ENCODE measurements at places on chromosomes 3 and 15.

DNA sequence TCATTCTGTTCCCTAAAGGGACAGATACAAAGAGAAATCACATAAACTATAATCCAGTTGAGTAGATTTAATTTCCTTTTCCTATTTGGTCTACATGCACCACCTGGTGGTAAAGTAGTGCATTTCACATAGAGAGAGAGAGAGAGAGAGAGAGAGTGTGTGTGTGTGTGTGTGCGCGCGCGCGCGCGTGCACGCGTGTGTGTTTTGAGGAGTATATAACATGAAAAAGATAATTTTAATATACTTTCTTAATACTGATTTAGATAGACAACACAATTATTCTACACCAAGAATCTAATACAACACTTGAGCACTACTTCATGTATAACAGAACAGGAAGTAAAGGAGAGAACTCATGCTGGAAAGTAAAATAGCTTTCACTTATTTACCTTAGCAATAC lies 1.1 kb upstream of the FGF7 start:
- DNase-seq = peak; percentile 79

DNA sequence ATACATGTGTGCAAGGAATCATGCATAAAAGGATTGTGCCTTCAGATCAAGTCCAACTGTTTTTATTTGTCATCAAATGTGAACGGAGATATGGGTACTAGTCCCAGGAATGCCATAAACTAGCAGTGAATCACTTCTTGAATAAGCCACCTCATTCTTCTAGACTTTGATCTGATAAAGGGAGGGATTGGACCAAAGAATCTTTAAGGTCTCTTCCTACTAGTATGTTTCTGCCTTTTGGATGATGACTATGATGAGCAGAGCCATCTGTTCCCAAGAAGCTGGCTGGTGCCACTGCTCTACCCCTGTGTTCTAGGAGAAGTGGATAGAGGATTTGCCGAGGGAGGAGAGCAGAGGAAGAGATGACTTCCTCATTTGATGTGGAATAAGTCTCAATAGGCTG lies 28.8 kb upstream of the UACA start:
- no peak for DNase-seq

- peak; percentile 60 for DNase-seq
Measured at GRCh38 chr3:110419096-110419495, 652.5 kb upstream of the NECTIN3 start.

- DNase-seq = no peak
Measured at GRCh38 chr15:38530113-38530512, 34.5 kb downstream of the RASGRP1 start.

- DNase-seq = no peak
Measured at GRCh38 chr3:36763850-36764703, at the start of gene DCLK3. TSS of gene DCLK3 (minus strand) at chr3:36764553. CDS start at chr3:36764263, 290 bp downstream.

- no peak for DNase-seq
Measured at GRCh38 chr3:131778526-131778925, 256.3 kb downstream of the CPNE4 start.

DNA sequence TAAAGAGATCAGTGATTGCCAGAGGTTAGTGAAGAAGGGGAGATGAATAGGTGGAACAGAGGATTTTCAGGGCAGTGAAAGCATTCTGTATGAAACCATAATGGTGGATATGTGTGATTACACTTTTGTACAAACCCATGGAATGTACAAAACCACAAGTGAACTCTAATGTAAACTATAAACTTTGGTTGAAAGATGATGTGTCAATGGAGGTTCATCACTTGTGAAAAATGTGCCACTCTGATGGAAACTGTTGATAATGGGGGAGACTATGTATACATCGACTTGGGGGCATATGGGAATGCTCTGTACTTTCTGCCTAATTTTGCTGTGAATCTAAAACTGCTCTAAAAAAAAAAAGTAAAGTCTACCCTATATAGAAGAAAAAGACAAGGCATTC lies 68.7 kb upstream of the ARHGEF3 start:
- DNase-seq = no peak

GRCh38 chr3:186440891-186441290 lies 78.9 kb upstream of the DGKG start:
- no peak for DNase-seq

DNA sequence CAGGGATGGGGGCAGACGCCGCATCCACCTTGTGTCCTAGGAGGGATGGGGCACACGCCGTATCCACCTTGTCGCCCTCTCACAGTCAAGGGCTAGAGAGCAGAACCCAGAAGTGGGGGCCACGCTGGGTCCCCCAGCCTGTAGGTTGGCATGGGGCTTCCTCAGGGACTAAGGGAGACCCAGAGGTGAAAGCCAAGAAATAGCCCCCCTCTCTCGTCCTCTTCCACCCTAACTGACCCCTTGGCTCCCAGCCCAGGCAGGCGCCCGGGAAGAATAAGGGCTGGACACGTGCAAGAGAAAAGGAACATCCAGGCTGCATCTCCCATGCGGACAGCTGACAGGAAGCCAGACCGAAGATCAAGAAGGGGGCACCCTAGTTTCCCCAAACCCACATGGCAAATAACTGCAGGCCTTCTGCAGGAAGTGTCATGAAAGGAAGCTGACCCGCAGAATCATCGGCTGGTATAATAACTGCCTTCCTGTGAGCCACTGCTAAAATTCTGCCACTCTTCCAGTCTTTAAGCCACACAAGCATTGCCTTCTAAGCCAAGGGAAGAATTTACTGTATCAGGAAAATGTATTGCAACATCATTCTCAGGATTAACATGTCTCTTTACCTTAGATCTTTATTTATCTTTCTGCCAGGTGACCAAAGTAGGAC lies 38.5 kb upstream of the TFRC start:
- peak; percentile 99 for DNase-seq

DNA sequence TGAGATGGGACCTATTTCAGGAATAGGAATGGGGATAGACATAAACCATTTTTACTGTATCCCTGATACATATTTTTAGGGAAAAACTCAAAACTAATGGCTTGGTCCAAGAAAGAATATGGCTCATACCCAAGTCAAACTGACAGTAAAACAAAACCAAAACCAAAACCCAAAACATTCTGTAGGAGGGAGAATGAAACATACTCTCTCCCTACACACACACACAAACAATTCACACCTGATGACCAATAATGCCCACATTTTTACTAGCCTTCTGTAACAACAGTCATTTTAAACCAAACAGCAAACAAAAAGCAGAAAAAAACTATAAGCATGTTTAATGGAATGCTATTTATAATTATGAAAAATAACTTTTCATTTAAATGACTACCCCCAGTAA lies 74.9 kb downstream of the NBEAL2 start:
- no peak for DNase-seq

DNA sequence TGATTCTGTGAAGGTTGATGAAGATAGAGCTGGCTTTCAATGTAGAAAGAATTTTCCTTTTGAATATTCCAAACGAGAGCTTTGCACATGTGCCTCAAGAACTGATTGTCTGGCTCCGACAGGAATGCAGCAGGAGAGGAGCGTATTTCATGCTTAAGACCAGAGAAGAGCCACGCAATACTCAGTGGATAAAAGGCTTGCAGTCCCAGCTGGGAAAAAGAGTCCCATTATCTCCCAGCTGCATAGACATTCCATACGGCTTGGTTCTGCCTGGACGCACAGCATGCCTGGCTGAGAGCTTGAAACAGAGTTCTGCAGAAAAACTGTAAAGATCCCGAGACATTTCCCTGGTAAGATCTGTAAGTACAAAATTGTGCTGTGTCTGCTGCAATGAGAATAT lies at the start of gene CNTN6:
CNTN6 (plus strand) TSS at position 254 of the 400 bp plus-strand sequence. CDS start 54,985 bp downstream, outside the sequence.
- no peak for DNase-seq

DNA sequence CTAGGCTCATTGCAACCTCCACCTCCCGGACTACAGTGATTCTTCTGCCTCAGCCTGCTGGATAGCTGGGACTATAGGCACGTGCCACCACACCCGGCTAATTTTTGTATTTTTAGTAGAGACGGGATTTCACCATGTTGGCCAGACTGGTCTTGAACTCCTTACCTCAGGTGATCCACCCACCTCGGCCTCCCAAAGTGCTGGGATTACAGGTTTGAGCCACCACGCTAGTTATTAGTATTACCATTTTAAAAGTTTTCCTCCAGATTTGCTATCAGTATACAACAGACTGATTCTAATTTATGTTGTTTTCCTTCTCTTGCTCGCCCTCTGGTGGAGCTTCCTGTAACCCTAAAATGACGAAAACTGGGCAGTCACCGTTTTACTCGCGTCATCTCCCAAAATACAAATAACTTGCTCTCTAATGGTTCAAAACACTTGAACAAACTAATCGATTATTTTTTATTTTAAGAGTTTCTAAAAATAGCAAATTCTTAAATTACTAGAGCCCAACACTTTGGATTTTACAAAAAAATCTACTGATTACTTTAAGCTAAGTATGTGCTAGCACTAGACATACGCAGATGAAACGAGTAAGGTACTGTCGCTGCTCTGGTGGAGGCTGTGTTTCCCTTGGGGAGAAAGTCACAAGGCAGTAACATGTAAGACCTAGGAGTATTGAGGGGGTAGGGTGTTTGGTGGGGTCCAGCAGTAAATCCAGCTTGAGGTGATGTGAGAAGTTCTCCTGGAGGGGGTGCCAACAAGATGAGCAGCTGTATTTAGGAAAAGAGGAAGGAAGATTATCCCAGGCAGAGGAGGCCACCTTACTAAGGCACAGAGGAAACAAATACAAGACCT lies 203.3 kb downstream of the MBNL1 start:
- DNase-seq = peak; percentile 84

- DNase-seq = no peak
Measured at GRCh38 chr15:31365032-31365654, 38.5 kb downstream of the KLF13 start.

GRCh38 chr3:151402349-151402748 lies 17.8 kb upstream of the P2RY12 start:
- DNase-seq = no peak

DNA sequence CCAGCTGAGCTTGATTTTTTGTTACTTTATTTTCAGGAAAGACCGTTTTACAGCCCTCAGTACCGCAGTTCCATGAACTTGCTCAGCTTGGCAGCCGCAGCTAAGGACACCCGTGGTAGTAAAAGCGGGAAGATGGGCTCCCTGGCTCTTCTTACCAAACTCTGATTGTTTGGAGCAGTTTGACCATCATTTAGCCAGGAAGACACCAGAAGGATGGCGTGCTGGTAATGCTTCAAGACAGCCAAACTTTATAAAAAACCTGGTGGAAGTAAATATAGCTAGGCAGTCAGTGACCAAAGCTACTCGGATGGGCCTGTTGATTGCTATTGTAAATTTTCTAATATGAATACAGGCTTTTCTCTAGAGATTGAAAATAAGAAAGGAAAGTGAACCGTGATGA lies 28.9 kb downstream of the POLR2M start:
- no peak for DNase-seq

DNA sequence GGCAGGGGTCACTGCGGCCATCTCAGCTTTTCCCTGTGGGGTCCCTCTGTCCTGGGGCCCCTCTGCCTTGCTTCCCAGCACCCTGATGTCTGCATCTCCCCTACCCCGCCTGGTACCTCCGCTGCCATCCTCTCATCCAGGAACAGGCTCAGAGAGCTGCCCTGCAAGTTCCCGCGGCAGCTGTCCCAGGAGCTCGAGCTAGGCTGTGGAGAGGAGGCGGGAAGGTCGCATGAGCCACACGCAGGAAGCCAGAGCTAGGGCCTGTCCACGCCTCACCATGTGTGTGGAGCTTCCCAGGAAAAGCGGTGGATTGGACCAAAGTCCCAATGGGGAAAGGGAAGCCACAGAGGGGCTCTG lies 12.5 kb downstream of the PLA2G4B start:
- DNase-seq = no peak

DNA sequence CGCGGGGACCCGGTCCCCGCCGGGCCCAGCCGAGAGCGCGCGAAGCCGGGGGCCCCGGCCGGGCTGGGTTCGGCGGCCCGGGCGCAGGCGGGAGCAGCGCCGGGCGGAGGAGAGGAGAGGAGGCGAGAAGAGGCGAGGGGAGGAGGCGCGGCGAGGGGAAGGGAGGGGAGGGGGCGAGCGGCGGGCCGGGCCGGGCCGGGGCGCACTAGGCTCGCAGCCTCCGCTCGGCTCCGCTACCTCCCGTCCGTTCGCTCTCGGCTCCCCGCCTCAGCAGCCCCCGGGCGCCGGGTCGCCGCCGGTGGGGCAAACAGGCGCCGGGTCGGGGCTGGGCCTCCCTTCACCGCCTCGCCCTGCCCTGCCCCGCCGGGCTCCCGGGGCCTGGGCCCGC lies 351 bp downstream of the INSYN1 start:
- DNase-seq = no peak

GRCh38 chr3:182692021-182692420 lies 101.3 kb upstream of the ATP11B start:
- DNase-seq = no peak

DNA sequence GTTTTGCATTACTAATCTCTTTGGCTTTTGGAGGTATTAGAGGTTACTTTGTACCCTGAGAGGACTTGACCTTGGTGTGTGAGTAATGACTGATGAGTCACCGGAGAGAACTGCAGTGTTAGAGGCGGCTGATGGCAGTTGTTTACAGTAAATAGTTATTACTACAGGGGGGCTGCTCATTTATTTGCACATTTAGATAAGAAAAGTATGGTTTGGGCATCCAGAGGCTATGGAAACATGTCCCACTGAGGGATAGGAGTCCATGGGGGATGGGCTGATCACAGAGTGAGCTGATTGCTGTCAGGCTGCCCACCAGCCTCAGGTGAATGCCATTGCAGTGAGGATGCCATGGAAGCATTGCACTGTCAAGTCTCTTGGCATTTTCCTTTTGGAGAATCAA lies 17.3 kb upstream of the STAC start:
- DNase-seq = no peak

DNA sequence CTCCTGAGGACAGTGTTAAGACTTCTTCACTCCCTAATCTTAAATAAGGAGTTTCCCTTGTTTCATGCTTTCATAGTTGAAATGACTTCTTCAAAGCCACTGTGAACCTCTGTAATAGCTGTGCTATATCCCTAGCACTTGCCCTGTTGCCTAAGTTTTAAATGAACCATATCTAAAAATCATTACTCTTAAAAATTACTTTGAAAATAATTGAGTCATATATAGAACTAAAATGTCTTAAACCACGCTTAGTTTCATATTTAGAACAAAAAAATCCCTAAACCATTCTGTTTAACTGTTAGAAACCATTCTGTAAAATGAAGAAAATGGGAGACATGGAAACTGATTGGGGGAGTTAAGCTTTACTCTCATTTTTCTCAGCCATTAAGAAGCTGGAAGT lies 29.8 kb downstream of the DNAJC19 start:
- DNase-seq = no peak

GRCh38 chr15:69080295-69081248 lies 66.1 kb downstream of the NOX5 start:
- DNase-seq = no peak

DNA sequence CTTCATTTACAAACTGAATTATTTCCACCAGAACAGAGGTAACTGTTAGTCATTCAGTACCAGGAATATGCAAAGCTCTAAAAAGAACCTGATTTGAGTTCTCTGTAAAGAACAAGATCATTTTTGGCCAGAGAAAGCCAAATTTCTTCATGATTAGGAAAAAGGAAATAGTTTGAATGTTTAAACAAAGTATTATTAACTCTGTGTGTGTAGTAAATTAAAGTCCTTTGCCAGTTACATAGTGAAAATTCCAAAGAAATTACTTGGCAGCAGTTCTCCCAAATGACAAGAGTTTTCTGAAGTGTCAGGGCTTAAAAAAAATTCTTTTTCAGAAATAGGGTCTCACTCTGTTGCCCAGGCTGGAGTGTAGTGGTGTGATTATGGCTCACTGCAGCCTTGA lies 24.5 kb downstream of the QTRT2 start:
- DNase-seq = no peak

GRCh38 chr3:156207802-156208685 lies 87.7 kb downstream of the KCNAB1 start:
- no peak for DNase-seq

Data from Kasumi-1 (cell line).